ENCODE measurements at places on chromosomes 7 and 10.
A peak's percentile ranks its signal among the peaks of the same experiment; 100 is the strongest.

- peak; percentile 81 for DNase-seq
Measured at GRCh38 chr7:25069900-25070443, 55.1 kb downstream of the CYCS start.

- no peak for DNase-seq
Measured at GRCh38 chr7:138465046-138465445, 5.0 kb downstream of the TRIM24 start.

DNA sequence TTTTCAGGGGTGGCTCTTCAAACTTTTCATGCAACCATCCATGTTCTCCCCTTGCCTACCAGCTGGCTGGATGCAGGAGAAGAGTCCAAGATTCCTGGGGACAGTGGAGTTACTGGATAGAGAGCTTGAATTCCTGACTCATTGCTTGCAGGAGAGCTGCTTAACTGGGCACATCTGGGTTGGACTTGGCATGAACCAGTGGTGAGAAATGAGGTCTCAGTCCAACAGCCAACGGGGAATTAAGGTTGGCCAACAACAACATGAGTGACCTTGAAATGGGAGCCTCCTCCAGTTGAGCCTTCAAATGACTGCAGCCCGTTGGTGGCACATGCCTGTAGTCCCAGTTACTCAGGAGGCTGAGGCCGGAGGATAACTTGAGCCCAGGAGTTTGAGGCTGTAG lies 58.1 kb upstream of the OPN4 start:
- DNase-seq: no peak

GRCh38 chr7:15463801-15464666 lies 97.8 kb downstream of the AGMO start:
- DNase-seq: no peak

GRCh38 chr7:45663167-45663921 lies 89.2 kb downstream of the ADCY1 start:
- peak; percentile 40 for DNase-seq

DNA sequence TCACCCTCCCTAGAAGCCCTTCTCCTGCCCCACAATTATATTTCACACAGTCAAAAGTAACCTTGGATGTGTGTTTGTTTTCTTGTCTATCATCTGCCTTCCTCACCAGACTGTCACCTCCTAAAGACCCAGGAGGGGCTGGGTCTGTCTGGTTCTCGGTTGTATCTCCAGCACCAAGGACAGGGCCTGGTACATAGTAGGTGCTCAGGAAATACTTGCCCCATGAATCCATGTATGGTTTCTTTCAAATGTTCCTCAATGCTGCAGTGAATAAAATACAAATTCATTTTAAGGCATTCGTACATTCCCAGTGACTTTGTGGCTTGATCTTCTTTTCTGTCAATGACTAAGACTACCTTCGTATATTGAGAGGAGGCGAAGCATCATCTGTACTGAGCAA lies 122.9 kb upstream of the ZNF716 start:
- DNase-seq: no peak

- DNase-seq: no peak
Measured at GRCh38 chr10:119031496-119032059, 2.1 kb downstream of the NANOS1 start.

DNA sequence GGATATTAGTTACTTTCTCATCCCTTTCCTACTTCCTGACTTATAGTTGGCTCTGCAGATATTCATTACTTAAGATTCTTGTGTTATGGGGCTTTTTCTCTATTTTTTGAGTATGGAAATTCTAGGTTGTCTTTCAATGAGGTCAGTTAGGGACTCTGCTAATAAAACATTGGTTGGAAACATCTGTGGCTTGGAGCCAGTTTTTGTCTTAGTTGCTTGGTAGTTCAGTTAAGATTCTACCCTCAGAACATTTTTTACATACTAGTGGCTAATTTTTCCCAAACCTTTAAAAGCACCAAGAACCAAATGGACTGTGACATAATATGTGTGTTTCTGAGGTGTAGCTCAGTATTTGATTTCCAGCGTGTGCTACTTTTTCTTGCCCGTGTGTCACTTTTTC lies 305.6 kb upstream of the FZD1 start:
- no peak for DNase-seq

DNA sequence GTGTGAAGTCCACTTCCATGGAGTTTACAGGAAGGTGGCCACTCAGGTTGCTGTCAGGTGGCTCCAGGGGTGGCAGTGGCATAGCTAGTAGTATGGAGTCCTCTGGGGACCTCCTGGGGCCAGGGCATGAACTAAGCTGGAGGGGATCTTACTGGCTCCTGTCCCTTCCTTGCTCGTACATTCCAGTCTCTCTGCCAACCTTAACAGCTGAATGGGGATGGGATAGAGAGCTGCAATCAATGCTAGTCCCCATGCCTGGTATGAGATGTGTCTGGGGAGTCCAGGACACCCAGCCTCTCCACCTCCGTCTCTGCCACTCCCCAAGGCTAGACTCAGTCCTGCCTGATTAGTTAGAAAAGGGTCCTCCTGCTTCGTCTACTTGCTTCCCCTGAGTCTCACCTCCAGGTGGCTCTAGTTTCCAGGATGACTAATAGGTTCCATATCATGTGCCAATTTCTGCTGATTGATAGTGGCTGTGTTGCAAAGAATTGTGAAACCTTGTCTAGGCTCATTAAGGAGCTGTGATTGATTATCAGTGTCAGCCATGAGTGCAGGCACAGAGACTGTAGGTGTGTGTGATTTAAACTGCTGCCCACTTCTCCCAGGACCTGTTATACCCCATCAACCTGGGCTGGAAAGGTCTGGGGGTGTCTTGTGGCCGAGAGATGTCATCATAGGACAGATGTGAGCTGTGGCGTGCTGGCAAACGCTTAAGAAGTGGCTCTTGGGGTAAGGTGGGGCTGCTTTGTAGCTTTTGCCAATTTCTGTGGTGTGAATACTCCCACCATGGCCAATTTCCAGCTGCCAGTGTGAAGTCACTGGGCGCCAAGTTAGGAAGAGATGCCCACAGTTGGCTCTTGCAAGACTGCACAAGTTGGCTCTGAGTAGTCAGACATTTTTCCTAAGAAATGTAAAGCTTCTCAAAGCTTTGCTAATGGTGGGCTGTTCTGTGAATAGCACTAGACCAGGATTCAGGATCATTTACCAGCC lies 59.8 kb downstream of the COL13A1 start:
- no peak for DNase-seq

DNA sequence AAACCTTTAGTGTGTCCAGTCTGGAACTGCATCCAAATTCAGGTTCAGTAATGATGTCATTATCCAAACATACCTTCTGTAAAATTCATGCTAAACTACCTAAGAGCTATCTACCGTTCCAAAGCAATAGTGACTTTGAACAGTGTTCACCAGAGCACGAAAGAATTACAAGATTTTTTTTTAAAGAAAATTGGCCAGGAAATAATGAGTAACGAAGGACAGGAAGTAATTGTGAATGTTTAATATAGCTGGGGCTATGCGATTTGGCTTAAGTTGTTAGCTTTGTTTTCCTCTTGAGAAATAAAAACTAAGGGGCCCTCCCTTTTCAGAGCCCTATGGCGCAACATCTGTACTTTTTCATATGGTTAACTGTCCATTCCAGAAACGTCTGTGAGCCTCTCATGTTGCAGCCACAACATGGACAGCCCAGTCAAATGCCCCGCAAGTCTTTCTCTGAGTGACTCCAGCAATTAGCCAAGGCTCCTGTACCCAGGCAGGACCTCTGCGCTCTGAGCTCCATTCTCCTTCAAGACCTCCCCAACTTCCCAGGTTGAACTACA lies 694 bp upstream of the FAS start:
- peak; percentile 72 for DNase-seq

- DNase-seq: peak; percentile 60
Measured at GRCh38 chr7:30351286-30351685, 66.9 kb downstream of the ZNRF2 start.

DNA sequence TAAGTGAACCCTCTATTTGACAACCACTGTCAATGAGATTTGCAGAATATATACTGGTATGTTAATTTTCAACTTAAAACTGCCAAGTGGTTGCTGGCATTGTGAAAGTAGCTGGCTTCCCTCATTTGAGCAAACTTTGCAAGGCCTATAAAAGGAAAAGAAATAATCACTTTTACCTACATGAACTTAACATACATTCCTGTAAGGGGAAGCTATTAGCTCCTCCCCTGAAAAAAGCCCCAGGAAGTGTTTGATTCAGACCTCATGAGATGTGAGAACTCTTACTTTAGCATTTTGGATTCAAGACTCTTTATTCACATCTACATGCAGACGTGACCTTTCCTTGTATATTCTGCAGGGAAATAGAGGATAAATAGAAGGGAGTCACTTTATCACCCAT lies 175.6 kb downstream of the OTUD1 start:
- peak; percentile 11 for DNase-seq

DNA sequence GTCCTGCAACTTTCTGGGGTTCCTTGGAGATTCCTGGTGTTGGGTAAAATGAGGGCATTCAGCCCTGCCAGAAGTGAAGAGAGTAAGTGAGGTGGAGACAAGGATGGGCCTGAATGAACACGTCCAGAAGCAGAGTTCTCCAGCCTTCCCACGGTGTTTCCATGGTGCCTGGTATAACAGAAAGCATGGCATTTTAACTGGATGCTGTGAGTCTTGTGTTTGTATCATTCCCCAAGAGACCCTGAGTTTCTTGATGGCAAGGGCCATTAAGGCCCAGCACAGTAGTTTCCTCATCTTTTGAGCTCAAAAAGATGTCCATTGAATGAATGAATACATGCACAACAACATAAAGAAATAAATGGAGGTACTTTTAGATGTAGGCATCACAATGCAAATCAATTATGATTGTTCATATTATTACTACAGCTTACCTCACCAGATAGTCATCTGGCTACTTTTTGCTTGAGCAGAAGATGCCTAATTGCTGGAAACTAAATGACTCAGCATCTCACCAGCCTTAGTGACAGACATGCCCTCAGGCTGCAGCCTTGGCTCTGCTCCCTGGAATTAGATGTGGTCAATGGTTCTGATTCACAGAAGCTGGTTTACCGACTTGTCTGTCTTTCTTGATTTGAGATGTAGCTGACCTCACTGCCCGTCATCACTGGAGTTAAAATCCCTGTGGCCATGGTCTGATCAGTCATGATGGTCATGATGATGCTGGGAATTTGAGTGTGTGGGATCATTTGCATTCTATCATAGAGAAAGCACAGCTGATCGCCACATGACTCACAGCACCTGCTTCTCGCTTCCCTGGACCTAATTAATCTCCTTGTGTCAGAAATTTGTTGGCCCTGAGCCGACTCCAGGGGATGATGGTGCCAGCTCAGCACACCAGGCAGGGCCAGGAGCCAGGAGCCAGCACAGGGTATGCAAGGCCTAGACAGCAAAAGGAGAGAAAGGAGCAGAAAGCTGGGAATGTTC lies 83.9 kb downstream of the CXCL12 start:
- peak; percentile 28 for DNase-seq

- peak; percentile 5 for DNase-seq
Measured at GRCh38 chr10:114151486-114151885, 22.5 kb downstream of the CCDC186 start.

- no peak for DNase-seq
Measured at GRCh38 chr10:64636461-64636860, 1115.3 kb downstream of the REEP3 start.

DNA sequence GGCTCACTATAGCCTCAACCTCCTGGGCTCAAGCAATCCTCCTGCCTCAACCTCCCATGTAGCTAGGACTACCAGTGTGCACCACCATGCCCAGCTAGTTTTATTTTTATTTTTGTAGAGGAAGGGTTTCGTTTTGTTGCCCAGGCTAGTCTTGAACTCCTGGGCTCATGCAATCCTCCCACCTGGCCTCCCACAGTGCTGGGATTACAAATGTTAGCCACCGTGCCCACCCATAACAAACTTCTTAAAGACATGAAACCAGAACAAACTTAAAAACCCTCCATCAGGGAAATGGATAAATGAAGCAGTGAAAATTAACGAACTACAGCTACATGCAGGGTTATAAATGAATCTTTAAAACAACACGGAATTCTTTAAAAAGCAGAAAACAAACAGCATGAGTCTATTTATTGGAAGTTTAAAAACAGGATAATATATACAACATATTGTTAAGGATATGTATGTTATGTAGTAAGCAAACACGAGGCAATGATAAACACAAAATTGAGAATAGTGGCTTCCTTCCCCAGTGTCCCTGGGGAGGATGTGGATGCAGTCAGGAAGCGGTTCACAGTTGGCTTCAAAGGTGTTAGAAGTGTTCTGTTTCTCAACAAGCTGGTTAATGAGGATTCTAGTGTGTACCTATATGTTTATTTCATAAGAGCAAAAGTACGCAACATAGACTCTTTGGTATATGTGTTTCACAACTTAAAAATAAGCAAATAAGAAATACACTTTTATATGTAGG lies 128.2 kb upstream of the IMMP2L start:
- DNase-seq: no peak

- peak; percentile 41 for DNase-seq
Measured at GRCh38 chr7:100021297-100021696, 5.9 kb downstream of the ZKSCAN1 start.

GRCh38 chr7:29564496-29565223 lies 1.0 kb downstream of the PRR15 start:
- peak; percentile 70 for DNase-seq

DNA sequence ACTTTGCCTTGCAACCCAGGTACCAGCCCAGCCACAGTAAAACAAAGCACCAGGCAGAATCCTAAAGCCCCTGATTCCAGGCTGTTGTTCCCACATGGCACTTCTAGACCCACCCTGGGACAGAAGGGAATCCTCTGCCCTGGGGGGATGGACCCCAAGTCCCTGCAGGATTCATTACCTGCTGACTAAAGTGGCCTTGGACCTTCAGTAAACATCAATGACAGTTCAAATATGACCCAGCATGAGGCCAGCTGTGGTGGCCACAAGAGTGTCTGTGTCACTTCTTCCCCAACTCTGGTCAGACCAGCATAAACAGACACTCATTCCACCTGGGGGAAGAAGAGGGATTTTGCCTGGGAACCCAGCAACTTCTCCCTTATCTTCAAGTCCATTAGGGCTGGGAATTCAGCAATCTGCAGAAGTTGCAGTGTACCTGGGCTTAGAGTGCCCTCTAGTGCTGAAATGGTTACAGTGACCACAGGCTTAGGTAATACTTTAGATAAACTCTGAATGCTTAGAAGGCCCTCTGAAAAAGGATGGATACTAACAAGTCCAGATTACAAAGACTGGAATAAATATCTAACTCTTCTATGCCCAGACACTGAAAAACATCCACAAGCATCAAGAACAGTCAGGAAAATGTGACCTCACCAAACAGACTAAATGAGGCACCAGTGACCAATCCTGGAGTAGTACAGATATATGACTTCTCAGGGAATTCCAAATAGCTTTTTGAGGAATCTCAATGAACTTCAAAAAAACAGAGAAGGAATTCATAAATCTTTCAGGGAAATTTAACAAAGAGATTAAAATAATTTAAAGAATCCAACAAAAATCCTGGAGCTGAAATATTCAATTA lies 108.5 kb upstream of the TMEM168 start:
- peak; percentile 80 for DNase-seq

GRCh38 chr10:70546584-70546983 lies 56.0 kb downstream of the PRF1 start:
- no peak for DNase-seq

- DNase-seq: peak; percentile 27
Measured at GRCh38 chr7:99459087-99459486, 6.9 kb downstream of the ATP5MF start.

- no peak for DNase-seq
Measured at GRCh38 chr10:21742740-21743412, 208.8 kb downstream of the MLLT10 start.

GRCh38 chr7:108093851-108094331 lies 36.3 kb downstream of the LAMB4 start:
- DNase-seq: no peak

- no peak for DNase-seq
Measured at GRCh38 chr7:106329408-106329807, 44.6 kb upstream of the NAMPT start.

- DNase-seq: peak; percentile 49
Measured at GRCh38 chr7:28409716-28410627, 2.3 kb upstream of the CREB5 start.

GRCh38 chr7:51256209-51256781 lies 60.3 kb downstream of the COBL start:
- no peak for DNase-seq
